PC-3 (cell line): ENCODE measurements at places on chromosomes 16 and 17.

GRCh38 chr16:79714440-79714839 lies 113.9 kb upstream of the MAF start:
- DNase-seq = no peak

DNA sequence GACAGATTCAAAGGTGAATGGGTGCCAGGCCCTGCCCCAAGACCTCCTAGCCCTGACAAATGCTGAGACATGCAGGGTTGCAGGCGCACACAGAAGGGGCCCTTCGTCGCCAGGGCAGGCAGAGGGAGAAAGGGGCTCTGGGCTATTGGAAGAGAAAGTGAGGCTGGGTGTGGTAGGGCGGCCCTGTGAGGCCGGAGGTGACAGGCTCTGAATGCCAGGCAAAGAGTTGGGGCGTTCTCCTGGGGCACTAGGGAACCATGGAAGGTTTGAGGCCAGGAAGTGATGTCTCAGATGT lies 26.4 kb upstream of the NXPH3 start:
- no peak for DNase-seq

- DNase-seq = peak; percentile 42
These were observed 68.7 kb downstream of the RAI1 start for GRCh38 chr17:17749921-17750320.

- DNase-seq = no peak
These were observed 20.6 kb downstream of the CREBBP start for GRCh38 chr16:3859889-3860288.

GRCh38 chr16:56789360-56789759 lies 59.4 kb downstream of the NUP93 start:
- peak; percentile 56 for DNase-seq

DNA sequence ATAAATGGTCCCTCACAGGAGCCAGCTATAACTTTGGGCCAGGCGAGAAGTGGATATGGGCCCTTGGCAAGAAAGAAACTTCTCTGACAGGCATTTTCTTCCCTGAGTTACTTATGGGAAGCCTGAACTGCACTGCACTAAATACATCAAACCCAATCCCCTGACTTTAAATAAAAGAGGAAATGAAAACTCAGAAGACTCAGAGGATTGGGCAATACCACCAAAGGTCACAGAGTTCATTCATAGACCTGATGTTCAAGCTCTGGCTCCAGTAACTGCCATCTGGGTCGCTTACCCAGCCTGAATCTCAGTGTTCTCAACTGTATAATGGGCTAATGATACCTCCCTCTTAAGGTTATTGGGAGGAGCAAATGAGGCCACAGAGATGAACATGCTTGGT lies 815 bp downstream of the KRT35 start:
- no peak for DNase-seq
